ENCODE measurements at places on chromosomes 6 and 20.

DNA sequence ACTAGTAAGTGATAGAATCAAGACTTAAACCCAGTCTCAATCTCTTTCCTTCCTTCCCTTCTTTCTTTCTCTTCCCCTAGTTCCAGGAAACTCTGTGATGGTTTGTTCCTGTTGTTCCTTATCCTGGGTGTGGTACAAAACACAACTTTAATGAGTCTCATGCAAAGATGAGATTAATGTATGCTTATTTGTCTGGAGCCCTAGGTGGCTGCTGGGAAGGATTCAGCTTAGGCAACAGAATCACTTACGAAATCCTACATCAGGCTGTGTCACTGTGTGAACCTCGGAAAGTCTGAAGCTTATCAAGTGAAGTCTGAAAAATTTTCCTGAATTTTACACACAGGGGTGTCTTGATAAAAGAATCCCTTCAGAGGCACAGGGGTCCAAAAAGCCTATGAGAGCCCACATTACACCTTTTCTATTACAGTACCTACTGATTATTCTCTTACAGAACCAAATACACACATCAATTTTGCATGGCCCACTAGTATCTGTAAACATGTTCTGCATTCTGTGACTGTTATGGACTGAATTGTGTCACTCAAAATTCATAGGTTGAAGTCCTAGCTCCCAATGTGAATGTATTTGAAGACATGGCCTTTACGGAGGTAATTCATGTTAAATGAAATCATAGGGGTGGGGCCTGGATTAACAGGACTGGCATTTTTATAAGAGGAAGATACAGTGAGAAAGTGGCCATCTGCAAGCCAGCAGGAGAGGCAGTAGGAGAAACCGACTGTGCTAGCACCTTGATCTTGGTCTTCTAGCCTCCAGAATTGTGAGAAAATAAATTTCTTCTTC lies 144.7 kb downstream of the MYB start:
- no peak for DNase-seq

DNA sequence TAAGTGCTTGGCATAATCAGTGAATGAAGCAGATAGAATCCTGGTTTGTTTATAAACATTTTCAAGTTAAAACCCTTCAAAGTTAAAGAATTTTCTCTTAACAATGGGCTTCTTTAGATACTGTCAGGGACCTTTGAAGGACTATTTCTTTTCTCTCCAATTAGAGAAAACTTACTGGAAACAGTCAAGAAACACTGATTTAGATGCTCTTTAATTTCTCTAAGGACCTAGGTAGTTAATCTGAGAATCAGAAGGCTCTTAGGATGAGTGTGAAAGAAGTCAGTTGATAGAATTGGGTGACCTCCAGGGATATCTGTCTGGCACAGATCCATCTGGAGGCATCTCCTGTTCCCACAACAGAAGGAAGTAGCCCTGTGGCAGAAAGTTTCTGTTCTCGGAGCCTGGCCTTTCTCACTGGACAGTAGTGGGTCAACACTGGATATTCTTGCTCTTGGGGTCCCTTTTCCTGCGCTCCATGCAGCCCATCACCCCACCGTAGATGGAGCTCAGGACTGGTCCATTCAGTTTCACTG lies 22.5 kb downstream of the KIAA0408 start:
- DNase-seq = no peak

GRCh38 chr6:14547284-14547998 lies 429.9 kb downstream of the CD83 start:
- no peak for DNase-seq

GRCh38 chr20:49583669-49584417 lies 15.9 kb upstream of the PTGIS start:
- DNase-seq = no peak

DNA sequence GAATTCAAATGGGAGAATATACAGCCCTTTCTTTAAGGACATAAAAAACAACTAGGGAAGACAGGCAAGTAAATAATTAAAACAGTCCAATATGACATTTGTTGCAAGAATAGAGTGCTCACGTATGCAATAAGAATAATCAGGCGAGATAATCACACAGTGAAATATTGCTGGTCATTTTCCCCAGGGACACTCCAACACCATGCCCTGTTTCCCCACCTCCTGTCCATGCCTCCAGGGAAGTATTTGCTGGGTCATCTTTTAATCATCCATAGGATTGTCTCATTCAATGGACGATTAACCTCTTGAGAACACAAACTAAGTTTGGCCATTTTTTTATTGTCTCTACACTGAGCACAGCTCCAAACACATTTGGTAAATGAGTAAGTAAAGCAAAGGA lies 472.9 kb downstream of the C6orf118 start:
- DNase-seq = no peak

- DNase-seq = no peak
Measured at GRCh38 chr6:76768556-76768955, 694.7 kb downstream of the HTR1B start.

- DNase-seq = no peak
Measured at GRCh38 chr6:66662721-66663507, 955.9 kb upstream of the EYS start.

DNA sequence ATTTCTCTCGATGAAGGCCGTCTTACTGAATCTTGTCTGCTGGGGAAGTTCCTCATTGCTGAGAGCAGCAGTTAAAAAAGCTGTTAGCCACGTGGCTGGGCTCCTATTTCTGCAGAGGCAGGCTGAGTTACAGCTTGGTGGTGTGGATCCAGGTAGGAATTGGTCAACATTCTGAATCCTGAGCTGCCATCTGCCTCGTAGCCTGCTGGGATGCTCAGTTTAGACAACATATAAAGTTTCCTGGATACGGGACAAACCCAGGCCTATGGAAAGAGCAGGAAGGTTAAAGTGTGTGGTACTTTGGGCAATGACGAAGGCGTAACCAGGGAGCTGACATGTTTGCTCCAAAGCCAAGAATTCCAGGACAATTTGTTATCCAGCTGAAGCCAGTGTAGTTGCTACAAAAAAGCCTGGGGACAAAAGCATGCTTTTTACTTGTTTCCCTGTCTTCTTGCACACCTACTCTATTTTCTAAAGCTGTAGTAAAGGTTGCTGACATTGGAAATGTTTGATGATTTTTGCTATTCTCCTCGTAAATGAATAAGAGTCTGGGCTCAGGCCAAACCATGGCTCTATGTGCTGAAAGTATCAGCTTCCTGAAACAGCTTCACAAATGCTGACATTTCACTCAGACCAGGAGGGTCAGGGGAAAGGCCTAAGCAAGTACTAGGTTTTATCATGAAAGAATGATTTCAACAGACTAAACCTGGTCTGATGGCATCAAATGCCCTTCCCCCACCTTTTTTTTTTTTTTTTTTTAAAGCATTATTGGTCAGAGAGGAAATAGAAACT lies 12.4 kb upstream of the MYLK2 start:
- DNase-seq = no peak

DNA sequence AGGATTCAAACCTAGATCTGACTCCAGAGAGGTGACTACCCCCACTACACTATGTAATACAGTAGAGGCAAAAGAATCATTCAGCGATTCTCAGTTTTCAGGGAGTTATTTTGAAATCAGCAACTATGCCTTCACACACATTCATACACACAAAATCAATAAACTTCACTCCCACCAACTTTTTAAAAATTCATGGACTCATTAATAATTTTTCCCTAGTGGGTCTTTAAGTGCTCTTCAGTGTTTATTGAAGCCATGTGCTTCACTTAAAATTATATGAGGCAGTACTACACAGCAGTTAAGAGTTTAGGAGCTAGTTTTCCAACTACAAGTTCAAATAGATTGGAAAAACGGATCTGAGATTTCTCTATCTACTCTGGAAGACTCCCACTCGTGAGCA lies 452.7 kb upstream of the ADGRB3 start:
- DNase-seq = no peak

DNA sequence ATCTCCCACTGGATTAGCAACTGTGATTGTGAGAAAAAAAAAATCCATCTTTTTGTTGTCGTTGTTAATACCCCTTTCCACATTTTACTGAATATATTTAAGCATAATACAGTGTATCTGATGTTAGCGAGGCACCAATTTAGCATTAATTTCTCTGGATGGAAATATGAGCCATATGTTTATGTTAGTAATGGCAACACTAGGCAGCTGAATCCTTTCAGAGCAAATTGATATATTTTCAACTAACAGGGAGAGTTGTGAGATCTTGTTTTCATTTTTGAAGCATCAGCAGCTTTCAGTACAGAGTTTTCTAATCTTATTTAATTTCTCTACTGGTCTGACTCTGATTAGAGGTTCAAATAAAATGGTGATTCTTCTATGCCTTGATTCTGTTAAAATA lies 84.8 kb upstream of the HDAC2 start:
- DNase-seq = no peak

GRCh38 chr20:43450841-43451799 lies 6.6 kb upstream of the SRSF6 start:
- no peak for DNase-seq

- no peak for DNase-seq
Measured at GRCh38 chr6:139595183-139595582, 220.7 kb upstream of the CITED2 start.

DNA sequence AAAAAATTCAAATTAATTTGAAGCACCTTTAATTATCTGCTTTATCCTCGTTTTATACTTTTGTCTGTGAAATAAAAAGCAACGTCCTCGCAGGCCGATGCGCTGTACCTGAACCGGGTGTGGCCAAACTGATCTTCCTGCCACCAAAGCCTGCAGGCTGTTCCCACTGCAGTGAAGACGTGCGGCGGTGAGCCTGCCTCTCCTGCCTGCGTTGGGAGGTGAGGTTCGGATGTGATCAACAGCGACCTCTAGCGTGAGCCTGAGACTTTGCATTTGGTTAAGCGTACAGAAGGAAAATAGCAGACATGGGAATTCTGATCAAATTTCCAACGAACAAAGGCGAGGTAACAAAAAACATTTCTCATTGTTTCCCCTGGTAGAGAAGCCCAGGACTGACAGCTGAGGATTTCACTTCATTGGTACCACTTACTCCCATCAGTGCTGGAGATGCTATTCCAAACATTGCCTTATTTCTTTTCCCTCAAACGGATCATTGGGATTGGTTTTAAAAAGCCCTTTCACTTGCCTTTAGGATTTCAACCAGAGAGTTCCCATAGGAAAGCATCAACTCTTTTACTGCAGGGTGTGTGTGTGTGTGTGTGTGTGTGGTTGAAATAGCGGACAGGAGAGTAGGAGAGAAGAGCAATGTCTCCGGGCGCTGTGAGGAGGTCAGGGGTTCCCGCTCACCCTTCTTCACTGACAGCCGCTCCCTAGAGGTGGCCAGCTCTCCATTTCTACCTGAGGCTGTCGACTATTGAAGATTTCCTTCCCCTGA lies 56.6 kb upstream of the CCN6 start:
- DNase-seq = peak; percentile 83

DNA sequence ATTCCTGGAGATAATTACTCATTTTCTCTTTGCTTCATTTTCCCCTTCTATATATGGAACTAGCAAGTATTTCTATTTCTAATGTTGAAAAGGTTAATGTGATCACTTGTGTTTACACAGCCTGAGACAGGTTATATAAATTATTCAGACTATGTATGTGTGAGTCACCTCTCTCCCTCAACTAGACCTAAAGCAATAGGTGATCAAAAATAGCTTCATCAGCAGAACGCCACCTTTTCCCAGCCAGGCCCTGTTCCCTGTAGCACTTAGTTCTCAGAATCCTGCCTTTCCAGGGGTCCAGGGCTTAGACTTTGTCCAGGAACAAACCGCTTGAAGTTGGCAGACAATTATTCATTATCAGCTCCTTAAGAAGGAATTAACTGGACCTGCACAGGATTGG lies 125.3 kb upstream of the EXOC2 start:
- DNase-seq = no peak

GRCh38 chr20:37822141-37822601 lies 80.8 kb upstream of the VSTM2L start:
- DNase-seq = no peak

- DNase-seq = no peak
Measured at GRCh38 chr6:13787137-13787536, 27.2 kb downstream of the MCUR1 start.

- no peak for DNase-seq
Measured at GRCh38 chr6:105058316-105058715, 101.4 kb downstream of the LIN28B start.

DNA sequence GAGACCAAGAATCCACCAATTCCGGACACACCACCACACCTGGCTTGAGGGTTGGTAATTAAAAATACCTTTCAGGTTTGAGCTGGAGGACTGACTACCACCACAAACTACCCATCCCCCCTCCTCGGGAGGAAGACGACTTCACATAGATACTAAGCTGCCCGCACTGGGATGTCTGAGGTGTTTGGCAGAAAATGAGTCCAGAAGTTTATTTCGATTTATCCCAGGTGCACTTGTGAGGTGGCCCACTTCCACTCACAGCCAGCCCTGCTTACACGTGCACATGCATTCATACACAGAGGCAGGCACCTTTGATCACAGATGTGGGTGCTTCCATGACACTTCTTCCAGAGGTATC lies 187.1 kb downstream of the ID4 start:
- DNase-seq = no peak

DNA sequence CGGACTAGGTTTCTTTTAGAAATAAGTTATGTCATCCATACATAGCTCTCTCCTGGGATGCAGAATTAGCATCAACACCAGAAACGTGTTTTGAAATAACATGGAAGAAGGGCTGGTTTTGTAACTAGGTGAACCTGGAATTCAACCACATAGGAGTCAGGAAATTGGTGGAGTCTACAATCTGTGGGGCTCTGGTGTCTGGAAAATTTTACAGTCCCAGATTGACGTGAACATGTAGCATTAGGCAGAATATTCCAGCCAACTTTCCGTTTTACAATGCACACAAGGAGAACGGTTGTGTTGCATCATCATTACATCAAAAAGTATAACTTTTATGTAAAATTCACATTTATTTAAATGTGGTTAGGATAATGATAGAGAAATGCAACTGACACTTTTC lies 1.9 kb downstream of the KCNQ5 start:
- DNase-seq = no peak

GRCh38 chr6:19028201-19028600 lies 641.1 kb downstream of the RNF144B start:
- DNase-seq = no peak

- DNase-seq = no peak
Measured at GRCh38 chr6:73200247-73200646, 25.0 kb downstream of the KHDC1L start.

GRCh38 chr20:11499101-11499634 lies 418.5 kb upstream of the BTBD3 start:
- DNase-seq = no peak

DNA sequence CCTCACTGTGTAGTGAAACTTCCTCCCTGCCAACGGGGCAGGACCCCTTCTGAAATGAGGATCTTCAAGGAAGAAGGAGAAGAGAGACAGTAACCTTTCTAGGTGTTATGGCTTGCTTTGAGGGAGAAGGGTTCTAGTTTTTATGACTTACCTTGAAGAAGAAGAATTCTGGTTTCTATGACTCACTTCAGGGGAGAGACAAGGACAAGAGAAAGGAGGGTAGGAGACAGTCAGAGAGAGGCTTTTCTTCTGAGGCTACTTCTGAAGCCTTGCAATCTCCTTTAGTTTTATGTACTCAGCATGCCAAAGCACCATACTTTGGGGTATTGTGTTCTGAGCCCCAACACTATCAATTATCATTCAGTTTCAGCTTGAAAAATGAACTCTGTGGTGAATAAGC lies 25.8 kb upstream of the IBTK start:
- DNase-seq = no peak
